ENCODE measurements at places on chromosomes 6 and 20. TPM values are rescaled to one million over a fixed set of nuclear protein-coding genes. Genes with fewer than 3 reads are reported as not detected.

GRCh38 chr6:54076159-54076789 is 35.0 kb upstream of the MLIP start:
- no peaks in the 10 kb centered on the region for H3K36me3 ChIP-seq
- DNase-seq = no peak
- H3K4me1 ChIP-seq = no peaks in the 10 kb centered on the region
- H3K4me3 ChIP-seq = no peak overlapping the region
- H3K27ac ChIP-seq = no peak overlapping the region
- no peaks in the 10 kb centered on the region for H3K27me3 ChIP-seq

DNA sequence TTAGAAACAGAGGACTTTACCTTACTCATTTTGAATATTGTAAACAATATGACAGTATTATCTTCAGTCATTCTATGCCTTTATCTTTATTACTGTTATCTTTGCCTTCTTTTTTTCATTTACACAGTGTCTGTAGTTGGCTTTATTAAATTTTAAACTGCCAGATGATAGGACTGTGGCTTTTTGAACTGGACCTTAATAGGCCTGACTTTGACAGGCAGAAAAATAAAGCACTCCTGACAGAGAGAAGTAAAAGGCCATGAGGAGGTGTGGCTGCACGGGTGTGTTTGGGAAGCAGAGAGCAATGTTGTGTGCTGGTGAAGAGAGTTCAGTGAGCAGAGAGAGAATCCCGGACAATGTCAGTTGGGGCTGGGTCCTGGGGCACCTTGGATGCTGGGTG is 7.8 kb downstream of the TRIM40 start:
- H3K27me3 ChIP-seq = no peaks in the 10 kb centered on the region
- peaks cover 31% of the 10 kb centered on the region for H3K4me1 ChIP-seq
- no peak overlapping the region for H3K27ac ChIP-seq

- no peak overlapping the region for H3K27ac ChIP-seq
- peak overlapping the region; percentile 26 for H3K4me3 ChIP-seq
- peaks cover 65% of the 10 kb centered on the region for H3K4me1 ChIP-seq
- H3K27me3 ChIP-seq = no peaks in the 10 kb centered on the region
- H3K36me3 ChIP-seq = no peaks in the 10 kb centered on the region
- peak; percentile 97 for DNase-seq
These were observed 24.2 kb downstream of the ISM1 start for GRCh38 chr20:13245250-13245723.

RAET1L gene
- total RNA-seq = not detected

LTB gene
- 0.22 TPM for total RNA-seq

Data from HepG2 (cell line).